ENCODE measurements at places on chromosomes 5 and 9.

GRCh38 chr9:122219856-122220672 lies 8.7 kb downstream of the LHX6 start:
- H3K4me1 ChIP-seq = peaks cover 38% of the 10 kb centered on the region
- H3K4me3 ChIP-seq = peak overlapping the region; percentile 48
- H3K27me3 ChIP-seq = peaks cover 99% of the 10 kb centered on the region
- DNase-seq = no peak
- no peak overlapping the region for H3K27ac ChIP-seq

DNA sequence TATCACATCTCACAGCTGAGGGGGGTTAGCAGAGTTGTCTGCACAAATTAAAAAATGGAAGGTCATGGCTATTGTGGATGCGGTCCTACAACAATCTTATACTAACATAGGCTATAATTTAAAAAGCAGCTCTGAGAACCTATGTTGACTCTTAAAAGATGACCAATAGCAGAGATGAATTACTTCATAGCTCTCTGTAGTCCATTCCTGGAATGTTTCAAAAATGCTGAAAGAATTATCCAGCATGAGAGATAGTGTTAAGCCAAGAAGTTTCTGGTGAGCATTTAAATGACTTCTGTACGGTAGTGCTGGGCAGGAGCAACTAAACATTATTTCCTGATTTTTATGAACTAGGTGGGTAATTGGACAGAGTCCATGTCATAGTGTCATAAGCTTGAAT lies 218.2 kb upstream of the NUDT12 start:
- no peak overlapping the region for H3K27ac ChIP-seq
- H3K4me3 ChIP-seq = no peak overlapping the region
- no peaks in the 10 kb centered on the region for H3K4me1 ChIP-seq
- no peaks in the 10 kb centered on the region for H3K36me3 ChIP-seq
- no peak for DNase-seq
- H3K27me3 ChIP-seq = no peaks in the 10 kb centered on the region

DNA sequence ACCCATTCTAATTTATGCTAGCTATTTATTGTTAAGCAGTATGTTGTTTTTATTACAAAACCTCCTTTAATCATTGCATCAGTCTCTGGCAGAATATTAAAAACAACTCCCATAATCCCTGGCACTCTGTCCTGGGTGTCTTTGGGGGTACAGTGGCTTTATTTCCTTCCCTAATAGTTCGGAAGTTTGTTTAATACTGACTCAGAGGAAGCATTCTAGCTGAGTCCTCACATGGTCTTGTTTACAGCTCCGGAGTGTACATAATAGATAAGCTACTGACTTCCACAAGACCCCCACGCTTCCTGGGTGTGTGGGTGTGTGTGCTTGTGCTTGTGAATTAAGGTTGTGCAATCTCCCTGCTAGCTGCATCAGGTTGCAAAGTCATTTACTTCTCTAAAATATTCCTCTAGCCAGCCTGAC lies 149.8 kb upstream of the CDKN2B start:
- no peak overlapping the region for H3K27ac ChIP-seq
- H3K4me3 ChIP-seq = no peak overlapping the region
- no peaks in the 10 kb centered on the region for H3K4me1 ChIP-seq
- no peak for DNase-seq
- H3K36me3 ChIP-seq = no peaks in the 10 kb centered on the region
- H3K27me3 ChIP-seq = peaks cover 9% of the 10 kb centered on the region

- H3K4me3 ChIP-seq = no peak overlapping the region
- no peak for DNase-seq
- no peaks in the 10 kb centered on the region for H3K27me3 ChIP-seq
- H3K4me1 ChIP-seq = peaks cover 10% of the 10 kb centered on the region
Measured at GRCh38 chr9:129164246-129164930, 13.7 kb downstream of the IER5L start.

- peak; percentile 72 for DNase-seq
- no peaks in the 10 kb centered on the region for H3K27me3 ChIP-seq
- H3K4me3 ChIP-seq = peak overlapping the region; percentile 89
Measured at GRCh38 chr5:176541338-176542134, 4.3 kb upstream of the RNF44 start.

DNA sequence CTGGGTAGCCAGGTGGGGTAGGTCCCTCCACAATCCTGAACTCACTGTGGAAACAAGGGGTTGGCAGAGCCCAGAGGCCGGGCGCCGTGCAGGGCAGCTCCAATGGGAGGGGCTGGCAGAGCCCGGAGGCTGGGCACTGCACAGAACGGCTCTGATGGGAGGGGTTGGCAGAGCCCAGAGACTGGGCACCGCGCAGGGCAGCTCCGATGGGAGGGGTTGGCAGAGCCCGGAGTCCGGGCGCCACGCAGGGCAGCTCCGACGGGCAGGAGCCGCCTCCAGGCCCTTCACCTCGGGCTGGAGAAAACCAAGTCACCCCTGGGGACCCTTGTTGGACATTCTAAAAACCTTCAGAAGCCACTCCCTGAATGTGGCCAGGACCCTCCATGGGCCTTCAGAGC lies 9.3 kb downstream of the NACC2 start:
- peaks cover 22% of the 10 kb centered on the region for H3K4me1 ChIP-seq
- no peak overlapping the region for H3K4me3 ChIP-seq
- peaks cover 7% of the 10 kb centered on the region for H3K36me3 ChIP-seq
- DNase-seq = no peak
- H3K27ac ChIP-seq = no peak overlapping the region

GRCh38 chr9:99358668-99359067 lies 136.6 kb downstream of the SEC61B start:
- H3K4me3 ChIP-seq = no peak overlapping the region
- H3K4me1 ChIP-seq = no peaks in the 10 kb centered on the region
- peaks cover 59% of the 10 kb centered on the region for H3K27me3 ChIP-seq
- no peak for DNase-seq
- peaks cover 3% of the 10 kb centered on the region for H3K36me3 ChIP-seq
- H3K27ac ChIP-seq = no peak overlapping the region

- H3K4me3 ChIP-seq = no peak overlapping the region
- no peak for DNase-seq
- peaks cover 3% of the 10 kb centered on the region for H3K36me3 ChIP-seq
- H3K27me3 ChIP-seq = no peaks in the 10 kb centered on the region
- H3K27ac ChIP-seq = no peak overlapping the region
Measured at GRCh38 chr5:158522776-158523175, 576.9 kb downstream of the EBF1 start.

- no peak overlapping the region for H3K4me3 ChIP-seq
- no peak for DNase-seq
- H3K36me3 ChIP-seq = no peaks in the 10 kb centered on the region
- H3K27ac ChIP-seq = no peak overlapping the region
- no peaks in the 10 kb centered on the region for H3K4me1 ChIP-seq
Measured at GRCh38 chr5:75890546-75890945, 173.3 kb upstream of the POC5 start.

GRCh38 chr9:96686638-96687335 lies 31.7 kb upstream of the PRXL2C start:
- H3K36me3 ChIP-seq = no peaks in the 10 kb centered on the region
- peak overlapping the region; percentile 82 for H3K4me3 ChIP-seq
- peaks cover 3% of the 10 kb centered on the region for H3K4me1 ChIP-seq
- DNase-seq = peak; percentile 73

- DNase-seq = no peak
- H3K27me3 ChIP-seq = peaks cover 45% of the 10 kb centered on the region
- no peaks in the 10 kb centered on the region for H3K36me3 ChIP-seq
- H3K4me3 ChIP-seq = peak overlapping the region; percentile 74
- H3K27ac ChIP-seq = no peak overlapping the region
Measured at GRCh38 chr5:95730011-95730700, 980 bp upstream of the RHOBTB3 start.

GRCh38 chr5:116358911-116359418 lies 215.7 kb downstream of the SEMA6A start:
- no peaks in the 10 kb centered on the region for H3K4me1 ChIP-seq
- DNase-seq = no peak
- no peak overlapping the region for H3K4me3 ChIP-seq
- no peak overlapping the region for H3K27ac ChIP-seq
- no peaks in the 10 kb centered on the region for H3K27me3 ChIP-seq
- H3K36me3 ChIP-seq = no peaks in the 10 kb centered on the region

- peaks cover 64% of the 10 kb centered on the region for H3K4me1 ChIP-seq
- peaks cover 24% of the 10 kb centered on the region for H3K36me3 ChIP-seq
Measured at GRCh38 chr5:119307170-119307569, 48.6 kb upstream of the TNFAIP8 start.

GRCh38 chr9:5608298-5609225 lies 20.3 kb upstream of the RIC1 start:
- peaks cover 4% of the 10 kb centered on the region for H3K4me1 ChIP-seq
- DNase-seq = no peak
- H3K27me3 ChIP-seq = no peaks in the 10 kb centered on the region
- peak overlapping the region; percentile 71 for H3K27ac ChIP-seq
- peak overlapping the region; percentile 37 for H3K4me3 ChIP-seq

DNA sequence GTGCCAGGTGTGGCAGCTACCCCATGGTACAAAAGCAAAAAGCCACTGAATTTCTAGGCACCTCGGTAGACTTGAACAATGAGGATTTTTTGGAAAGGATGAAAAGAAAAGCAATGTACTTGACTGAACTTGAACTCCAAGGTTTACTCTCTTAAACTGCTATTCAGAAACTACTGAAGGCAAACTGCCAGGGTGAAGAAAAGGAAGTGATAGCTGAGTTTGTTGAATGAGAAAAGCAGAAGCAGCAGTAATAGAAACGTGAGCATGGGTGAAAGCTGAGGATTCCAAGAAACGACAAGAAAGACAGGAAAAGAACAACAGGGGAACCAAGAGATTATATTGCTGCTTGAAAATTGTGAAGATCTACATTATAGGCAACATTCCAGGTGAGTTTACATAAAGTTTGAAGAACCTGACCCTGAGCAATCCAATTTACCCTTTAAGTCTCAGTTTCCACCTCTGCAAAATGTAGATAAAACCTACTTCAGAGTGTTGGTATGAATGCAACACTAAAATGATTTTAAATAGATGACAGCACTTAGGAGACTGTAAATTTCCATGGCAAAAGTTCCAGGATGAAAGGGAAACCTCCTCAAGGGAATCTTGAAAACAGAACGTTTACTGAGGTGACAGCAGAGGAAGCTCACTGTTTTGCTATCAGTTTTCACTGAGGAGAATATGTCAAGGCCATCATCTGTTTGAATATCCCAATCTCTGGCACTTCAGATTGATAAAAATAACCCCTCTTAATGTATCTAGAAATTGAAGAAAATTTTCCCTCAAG lies 245.8 kb downstream of the SPATA31D1 start:
- no peaks in the 10 kb centered on the region for H3K4me1 ChIP-seq
- H3K36me3 ChIP-seq = no peaks in the 10 kb centered on the region
- no peaks in the 10 kb centered on the region for H3K27me3 ChIP-seq
- no peak overlapping the region for H3K27ac ChIP-seq
- no peak overlapping the region for H3K4me3 ChIP-seq

DNA sequence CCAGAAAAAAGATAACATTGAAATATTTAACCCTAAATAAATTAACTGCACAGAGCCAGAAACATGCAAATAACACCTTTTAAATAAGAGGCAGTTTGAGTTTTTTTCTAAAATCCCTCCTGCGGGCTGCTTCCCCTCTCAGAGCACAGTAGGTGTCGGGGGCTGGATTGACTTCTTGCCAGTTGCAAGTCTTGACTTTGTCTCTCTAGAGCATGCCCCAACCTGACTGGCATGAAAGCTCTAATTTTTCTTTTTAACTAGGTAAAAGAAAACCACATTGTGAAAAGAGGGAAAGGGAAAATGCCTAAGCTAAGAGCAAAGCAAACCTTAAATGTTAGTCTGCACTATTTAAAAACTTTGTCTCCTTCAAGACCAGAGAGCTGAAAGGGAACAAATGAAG lies 46.4 kb upstream of the DNAH5 start:
- no peak for DNase-seq
- no peak overlapping the region for H3K4me3 ChIP-seq
- no peaks in the 10 kb centered on the region for H3K36me3 ChIP-seq
- peaks cover 9% of the 10 kb centered on the region for H3K27me3 ChIP-seq

- no peak for DNase-seq
- no peak overlapping the region for H3K4me3 ChIP-seq
- H3K27ac ChIP-seq = no peak overlapping the region
- peaks cover 3% of the 10 kb centered on the region for H3K4me1 ChIP-seq
Measured at GRCh38 chr9:132622159-132622558, 39.8 kb downstream of the BARHL1 start.

DNA sequence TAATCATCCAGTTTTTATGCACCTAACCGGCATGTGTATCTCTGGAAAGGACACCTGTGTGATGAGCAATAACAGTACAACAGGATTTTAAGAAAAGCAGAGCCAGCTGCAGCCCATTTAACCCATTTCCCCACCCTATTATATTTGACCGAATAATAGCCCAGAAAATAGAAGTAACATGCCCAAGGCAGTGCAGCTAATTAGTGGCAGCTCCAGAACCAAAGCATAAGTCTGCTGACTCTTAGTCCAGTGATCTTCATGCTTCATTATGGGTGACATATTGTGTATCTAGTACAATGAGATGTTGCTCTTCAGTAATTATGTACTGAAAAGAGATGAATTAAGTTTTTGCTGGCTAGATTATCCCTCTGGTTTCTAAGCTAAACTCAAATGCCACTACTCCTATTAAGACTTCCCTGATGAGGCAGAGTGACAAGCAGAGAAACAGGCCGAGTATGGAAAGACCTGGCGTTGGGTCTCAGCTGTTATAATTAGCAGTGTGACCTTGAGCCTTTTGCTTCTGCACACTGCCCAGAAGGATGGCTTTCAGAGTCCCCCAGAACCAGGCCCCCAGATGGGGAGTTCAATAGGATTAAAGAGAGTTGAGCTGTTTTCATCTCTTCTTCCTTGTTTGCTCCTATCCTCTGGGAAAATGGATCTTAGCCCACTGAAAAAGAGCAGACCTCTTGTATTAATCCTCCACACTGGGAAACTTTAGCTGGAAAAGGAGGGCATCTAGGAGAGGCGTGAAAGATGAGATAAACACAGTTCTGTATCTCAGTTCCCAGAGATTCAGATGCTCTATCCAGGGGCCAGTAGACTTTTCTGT lies 10.8 kb upstream of the C1QTNF3 start:
- no peaks in the 10 kb centered on the region for H3K36me3 ChIP-seq
- DNase-seq = no peak
- no peak overlapping the region for H3K27ac ChIP-seq
- no peaks in the 10 kb centered on the region for H3K27me3 ChIP-seq

DNA sequence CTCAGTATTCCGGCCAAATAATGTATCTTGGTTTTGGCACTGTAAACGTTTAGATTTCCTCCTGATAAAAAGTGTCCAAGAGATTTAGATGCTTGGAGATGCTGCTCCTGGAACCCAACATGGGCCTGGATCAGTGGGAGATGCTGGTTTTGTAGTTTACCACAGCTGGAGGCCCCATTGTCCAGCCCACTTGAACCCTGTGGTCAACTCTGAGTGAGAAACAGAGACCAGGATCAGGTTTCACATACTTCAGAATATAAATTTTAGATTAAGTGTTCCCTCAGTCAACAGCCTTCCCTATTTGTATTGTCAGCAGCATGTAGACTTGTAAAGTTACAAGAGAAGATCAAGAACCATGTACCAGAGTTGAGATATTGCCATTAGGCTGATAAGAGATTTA lies 144.7 kb upstream of the C9orf72 start:
- no peak overlapping the region for H3K27ac ChIP-seq
- no peaks in the 10 kb centered on the region for H3K36me3 ChIP-seq
- DNase-seq = no peak

DNA sequence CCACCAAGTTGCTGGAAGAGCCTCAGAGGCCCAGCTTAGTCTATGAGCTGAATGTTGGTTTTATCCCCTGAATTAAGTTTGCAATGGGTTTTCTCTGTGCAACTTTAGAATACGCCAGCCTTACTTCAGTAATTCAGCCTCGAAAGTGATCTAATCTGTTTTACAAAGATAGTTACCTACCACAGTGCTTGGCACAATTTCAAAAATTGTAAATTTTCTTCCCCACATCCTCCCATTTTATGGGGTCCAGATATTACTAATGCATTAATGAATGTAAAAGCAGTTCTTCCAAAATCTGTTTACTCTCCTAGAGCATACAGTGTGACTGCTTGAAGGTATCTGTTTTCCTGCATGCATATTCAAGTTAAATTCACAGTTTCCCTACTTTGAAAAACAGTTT lies 172.6 kb downstream of the MAN2A1 start:
- peaks cover 9% of the 10 kb centered on the region for H3K36me3 ChIP-seq
- peak overlapping the region; percentile 19 for H3K27ac ChIP-seq
- H3K4me1 ChIP-seq = peaks cover 21% of the 10 kb centered on the region
- H3K27me3 ChIP-seq = no peaks in the 10 kb centered on the region

Measured in effector memory CD8-positive, alpha-beta T cell (primary cell).